T47D (cell line): ENCODE measurements at places on chromosomes 1 and 21.

- DNase-seq = no peak
Measured at GRCh38 chr1:37553598-37553926, 531 bp downstream of the SNIP1 start.

GRCh38 chr1:23585321-23586022 is 26.2 kb upstream of the ID3 start:
- no peak for DNase-seq

DNA sequence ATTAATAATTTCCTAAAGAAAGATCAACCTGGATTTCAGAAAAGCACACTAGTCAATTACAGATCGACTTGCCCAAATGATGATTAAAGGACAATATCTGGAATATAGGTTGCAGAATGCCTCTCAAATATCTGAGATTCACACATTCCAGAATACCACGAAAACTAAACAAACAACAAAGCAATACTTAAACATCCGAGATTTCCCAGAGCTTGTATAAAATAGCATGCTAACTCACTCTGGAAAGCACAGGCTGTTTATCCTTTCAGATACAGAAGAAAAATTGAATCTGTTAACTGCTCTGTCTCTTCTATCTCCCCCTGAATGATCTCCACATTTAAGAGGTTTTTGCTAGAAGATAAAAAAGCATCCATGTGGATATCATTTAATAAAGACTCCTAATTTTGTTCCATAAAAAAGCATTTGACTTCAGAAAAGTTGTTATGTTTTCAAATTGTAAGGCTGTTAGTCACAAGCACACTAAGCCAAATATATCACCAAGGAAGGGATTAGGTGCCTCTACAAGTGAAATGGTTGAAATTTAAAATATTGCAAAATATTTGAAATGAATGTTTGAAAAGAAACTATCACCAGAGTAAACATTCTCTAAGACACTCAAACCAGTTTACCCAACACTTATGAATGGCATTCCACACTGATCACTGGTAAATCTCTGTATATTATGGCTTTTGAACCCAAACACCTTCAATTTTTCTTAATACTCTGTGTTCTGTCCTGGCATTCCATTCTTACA is 865.1 kb upstream of the ADAMTS5 start:
- no peak for DNase-seq

DNA sequence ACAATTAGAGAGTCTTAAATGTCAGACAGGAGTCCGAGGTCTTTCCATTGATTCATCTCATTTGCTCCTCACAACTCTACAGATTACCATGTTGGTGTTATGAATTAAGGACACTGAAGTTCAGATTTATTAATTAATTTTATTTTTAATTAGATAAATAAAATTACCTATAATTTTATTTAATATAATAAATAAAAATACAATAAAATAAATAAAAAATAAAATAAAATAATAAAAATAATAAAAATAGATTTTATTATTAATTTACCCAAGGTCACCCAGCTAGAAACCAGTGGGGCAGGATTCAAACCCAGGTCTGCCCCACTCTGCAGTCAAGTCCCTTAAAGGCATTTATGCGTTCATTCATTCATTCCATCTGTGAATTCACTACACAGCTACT is 72.2 kb downstream of the VWA5B1 start:
- DNase-seq = no peak

DNA sequence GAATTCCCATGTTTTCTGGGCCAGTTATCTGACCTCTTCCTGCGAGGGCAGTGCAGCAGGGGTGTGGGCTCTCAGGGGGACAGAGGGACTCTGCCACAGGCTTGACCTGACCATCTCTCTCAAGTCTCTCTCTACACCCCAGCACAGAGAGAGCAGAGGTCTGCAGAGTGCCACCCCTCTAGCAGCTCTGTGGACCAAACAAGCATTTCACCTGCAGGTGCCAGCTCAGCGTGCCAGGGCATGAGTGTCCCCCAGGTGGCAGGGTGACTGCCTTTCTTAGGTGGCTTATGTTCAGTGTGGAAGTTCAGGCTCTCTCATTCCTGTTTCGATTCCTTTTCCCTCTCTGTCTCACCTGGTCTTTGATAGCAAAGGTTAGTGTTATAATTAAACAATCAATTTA is 191.3 kb downstream of the CACNA1E start:
- DNase-seq = peak; percentile 43

DNA sequence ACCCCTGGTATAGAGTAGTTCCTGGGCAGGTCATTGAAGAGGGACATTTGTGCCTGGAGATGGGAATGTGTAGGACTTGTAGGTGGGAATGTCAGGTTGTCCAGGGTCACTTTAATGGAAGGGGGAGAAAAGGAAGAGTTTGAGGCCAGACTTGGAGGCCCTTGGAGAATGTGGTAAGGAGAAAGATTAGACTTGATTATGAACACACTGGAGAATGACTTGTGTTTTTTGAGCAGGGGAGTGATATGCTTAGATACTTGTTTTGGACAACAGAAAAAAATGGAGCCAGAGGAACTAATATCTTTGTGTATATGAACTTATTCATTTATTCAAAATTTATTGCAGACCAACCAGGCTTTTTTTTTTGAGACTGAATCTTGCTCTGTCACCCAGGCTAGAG is 17.9 kb downstream of the ELAPOR1 start:
- DNase-seq = no peak

GRCh38 chr1:227934476-227935313 is 13.0 kb downstream of the WNT9A start:
- DNase-seq = peak; percentile 46

- no peak for DNase-seq
Measured at GRCh38 chr1:172720339-172720738, 61.4 kb downstream of the FASLG start.

GRCh38 chr1:75794382-75794781 is 2.3 kb upstream of the MSH4 start:
- DNase-seq = no peak

GRCh38 chr1:43235451-43236121 is 34.2 kb upstream of the TMEM125 start:
- peak; percentile 57 for DNase-seq

GRCh38 chr1:85544689-85545215 is 35.8 kb upstream of the CCN1 start:
- no peak for DNase-seq

DNA sequence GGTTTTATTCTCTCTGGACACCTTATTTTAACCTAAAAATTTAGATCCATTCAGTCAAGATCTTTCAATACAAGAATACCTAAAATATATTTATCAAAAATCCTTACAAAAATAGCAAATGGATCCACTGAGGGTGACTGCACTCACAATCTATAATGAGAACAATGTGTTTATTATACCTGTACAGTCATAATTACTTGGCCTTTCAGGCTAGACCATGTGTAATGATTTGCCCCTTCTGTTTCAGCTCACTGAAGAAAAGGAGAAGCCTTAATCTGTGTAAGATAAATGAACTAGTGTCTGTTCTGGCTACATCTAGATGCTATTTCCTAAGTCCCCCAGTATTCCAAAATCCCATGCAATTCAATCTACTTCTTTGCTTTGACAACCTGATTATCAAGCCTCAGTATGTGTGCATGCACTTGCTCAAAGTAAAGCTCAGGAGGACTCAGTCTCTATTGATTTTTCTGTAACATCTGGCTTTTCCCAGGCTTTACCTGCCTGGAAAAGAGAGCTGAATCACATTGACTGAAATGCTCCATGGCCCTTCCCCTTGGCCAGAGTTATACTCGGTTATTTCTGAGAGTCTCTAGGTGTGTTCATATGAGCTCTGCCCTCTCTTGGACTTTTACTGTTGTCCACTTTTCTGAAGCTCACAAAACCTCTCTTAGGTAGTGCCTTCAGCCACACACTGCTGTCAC is 27.6 kb downstream of the CRP start:
- DNase-seq = no peak

DNA sequence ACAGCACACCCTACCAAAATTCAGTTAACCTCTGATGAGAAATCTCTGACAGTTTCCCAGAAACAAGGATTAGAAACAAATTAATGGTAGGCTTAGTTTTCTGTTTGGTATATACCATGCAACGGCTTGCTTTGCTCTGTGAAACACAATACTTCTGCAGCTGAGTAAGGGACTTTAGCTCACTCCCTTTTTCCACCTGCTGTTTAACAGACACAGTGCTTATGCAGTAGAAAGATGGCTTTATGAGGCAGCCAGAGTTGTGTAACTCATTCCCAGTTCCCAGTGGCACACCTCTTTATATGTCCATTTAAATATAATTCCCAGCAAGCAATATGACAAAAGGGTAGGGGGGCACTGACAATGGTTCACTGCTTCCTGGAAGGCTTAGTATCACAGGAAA is 124.0 kb downstream of the PIGK start:
- no peak for DNase-seq

DNA sequence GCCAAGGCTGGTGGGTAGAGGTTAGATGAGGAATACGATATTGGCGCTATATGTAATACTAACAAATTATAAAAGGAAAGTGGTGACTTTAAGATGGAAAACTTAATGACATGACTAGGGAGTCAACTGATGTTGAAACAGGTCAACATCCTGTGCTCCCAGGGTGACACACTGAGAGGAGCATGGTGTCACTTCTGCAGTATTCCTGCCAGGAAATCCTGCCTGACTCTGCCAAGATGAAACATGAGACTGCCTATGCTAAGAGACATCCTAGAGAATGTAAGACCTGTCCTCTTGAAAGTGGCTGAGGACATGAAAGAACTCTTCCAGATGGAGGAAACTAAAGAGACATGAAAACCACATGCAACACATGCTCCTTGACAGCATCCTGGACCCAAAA is 65.0 kb upstream of the KCND3 start:
- DNase-seq = peak; percentile 6

- DNase-seq = no peak
Measured at GRCh38 chr1:82991569-82991968, 1007.4 kb downstream of the TTLL7 start.

DNA sequence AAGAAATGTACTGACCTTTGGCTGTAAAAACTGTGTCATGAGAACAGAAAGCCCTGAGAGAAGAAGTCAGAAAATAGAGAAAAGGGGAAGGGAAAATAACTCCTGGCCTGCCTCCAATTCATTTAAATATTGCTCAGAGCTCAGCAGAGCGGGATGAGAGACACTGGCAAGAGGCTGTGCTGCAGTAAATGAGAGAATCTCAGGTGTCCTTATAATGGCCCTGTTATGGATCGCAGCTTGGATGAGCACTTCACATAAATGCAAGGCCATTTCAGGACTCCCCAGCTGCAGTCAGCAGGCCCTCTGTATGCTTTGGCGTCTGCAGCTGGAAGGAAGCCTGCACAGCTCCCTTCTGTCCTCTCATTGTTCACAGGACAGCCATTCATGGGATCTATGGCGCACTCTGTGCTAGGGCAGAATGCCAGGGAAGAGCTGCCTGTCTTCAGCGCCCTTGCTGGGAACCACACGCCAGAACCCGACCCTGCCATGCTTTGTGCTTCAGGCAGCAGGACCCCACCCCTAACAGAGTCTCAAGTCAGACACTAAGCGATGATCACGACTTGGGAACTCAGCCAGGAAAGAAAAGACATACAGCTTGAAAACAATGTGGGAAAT is 20.7 kb upstream of the ABCB10 start:
- no peak for DNase-seq

GRCh38 chr1:1627829-1628753 is 3.9 kb upstream of the MMP23B start:
- no peak for DNase-seq

- no peak for DNase-seq
Measured at GRCh38 chr1:2291577-2291976, 63.5 kb downstream of the SKI start.

DNA sequence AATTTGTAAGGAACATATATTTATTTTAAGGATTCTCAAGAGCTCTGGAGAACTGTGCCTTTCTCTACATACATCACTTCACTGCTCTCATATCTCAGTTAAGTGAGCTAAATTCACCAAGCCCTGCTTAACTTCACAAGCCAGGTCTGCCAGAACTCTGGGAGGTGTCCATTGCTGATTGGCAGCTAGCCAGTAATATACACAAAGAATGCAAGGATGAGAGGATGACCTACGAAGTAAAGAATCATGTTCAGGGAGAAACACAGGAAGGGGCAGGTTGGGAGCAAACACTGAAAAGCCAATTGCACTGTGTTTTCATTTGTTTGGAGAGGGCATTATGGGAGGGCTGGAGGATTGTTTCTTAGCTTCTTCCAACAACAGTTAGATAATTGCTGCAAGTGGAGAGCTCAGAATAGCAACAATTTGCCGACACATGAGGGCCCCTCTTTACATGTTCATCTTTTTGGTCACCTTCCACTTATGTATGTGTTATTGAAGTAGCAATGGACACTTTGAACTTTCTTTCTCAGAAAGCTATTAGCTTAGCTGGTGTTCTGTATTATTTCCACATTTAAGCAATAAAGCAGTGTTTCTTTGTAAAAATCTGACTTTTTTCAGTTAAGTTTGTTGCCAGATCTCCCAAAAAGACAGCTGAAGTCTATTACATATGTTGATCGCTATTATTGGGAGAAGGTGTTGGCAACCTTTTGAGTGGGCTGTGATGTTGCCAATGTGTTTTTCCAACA is 254.8 kb downstream of the LTN1 start:
- DNase-seq = peak; percentile 62

DNA sequence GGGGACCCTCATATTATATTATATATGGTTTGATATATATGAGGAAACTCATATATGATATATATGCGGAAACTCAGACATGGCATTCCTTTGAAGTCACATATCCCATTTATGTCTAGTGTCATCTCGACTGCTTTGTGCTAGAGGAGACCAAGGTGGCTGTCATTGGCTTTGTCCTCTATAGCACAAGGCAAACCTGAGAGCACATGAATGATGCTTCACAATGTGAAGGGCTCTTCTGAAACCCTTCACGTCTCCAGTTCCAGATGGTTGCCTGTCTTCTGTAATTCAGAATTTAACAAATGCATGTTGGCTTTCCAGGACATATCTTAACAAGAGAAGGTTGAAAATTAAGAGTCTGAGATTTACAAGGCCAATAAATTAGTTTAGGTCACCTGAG is 303.6 kb downstream of the BARHL2 start:
- DNase-seq = no peak

- no peak for DNase-seq
Measured at GRCh38 chr21:44010429-44010828, 1.7 kb upstream of the TRAPPC10 start.

DNA sequence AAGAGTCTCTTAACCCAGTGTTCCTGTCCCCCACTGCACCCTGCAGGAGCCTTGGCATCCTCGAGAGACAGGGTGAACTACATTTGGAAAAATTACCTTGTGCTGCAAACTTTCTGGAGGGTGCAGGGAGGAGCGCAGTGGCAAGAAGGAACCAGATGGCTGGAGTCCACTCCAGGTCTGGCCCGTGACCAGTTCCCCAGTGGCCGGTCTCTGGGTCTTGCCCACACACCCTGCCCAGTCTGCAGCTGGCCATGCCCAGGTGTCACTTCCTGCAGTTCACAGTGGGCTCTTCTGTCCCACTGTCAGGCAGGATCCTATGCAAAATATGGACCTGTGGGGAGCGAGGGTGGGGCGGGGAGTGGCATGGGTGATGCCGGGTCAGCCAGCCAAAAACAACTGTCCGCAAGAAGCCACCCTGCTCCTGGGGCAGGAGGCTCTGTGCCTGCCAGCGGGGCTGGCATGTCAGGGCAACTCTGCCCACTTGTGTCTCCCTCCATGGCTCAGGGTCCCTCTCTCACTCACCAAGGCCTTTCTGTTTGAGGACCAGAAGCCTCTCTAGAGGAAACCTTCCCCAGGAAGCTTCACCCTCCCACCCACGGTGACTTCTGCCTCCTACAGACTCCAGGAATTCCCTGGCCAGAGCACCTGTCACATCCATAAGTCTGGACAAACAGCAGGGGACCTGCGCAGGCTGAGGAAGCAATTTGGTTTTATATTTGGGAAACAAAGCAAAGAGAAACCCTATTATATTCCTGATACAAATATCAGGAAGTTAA is 55.6 kb downstream of the KIF21B start:
- DNase-seq = no peak

GRCh38 chr1:110241516-110241915 is 31.4 kb downstream of the KCNC4 start:
- DNase-seq = no peak
